Activated T-cell treated with anti-CD3 and anti-CD28 coated beads for 48 hours (primary cell): ENCODE measurements at places on chromosomes 3 and 15.

- DNase-seq = no peak
Observed at GRCh38 chr15:91849749-91850161, 3.8 kb upstream of the SLCO3A1 start.

DNA sequence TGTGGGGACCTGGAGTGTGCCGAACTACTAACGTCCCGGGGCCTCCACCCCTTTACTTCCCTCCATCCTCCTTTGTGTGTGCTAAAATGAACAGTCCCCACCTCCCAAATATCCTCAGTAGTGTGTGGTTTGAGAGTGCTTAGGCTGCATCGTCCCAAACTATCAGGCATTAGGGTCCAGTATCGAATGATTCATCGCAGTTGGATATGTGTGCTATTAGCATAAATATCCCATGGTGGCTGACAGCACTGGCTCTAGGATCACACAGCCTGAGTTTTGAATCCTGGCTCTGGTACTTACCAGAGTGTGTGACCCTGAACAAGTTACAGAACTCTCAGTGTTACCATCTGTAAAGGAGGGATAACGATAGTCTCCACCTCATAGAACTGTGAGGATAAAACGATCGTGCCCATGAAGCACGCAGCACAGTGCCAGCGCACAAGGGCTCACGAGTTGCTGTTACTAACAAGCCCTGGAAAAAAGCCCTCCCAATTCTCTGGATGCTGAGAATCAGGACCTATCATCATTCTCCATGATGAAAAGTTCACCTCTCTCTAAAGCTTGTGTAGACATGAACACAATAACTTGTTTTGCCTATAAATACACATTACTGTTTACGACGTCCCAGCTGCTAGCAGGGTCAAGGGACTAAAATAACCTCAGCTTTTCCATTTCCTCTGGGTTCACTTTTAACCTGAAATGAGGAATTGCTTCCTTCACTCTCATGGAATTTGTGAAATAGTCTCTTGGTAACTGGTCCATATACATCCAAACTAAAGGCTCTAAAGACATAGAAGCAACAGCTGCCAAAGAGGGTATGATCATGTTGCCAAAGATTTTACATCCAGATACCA lies 51.0 kb downstream of the VGLL4 start:
- DNase-seq = no peak

- DNase-seq = peak; percentile 71
Observed at GRCh38 chr3:186259612-186260383, 102.2 kb downstream of the DGKG start.

DNA sequence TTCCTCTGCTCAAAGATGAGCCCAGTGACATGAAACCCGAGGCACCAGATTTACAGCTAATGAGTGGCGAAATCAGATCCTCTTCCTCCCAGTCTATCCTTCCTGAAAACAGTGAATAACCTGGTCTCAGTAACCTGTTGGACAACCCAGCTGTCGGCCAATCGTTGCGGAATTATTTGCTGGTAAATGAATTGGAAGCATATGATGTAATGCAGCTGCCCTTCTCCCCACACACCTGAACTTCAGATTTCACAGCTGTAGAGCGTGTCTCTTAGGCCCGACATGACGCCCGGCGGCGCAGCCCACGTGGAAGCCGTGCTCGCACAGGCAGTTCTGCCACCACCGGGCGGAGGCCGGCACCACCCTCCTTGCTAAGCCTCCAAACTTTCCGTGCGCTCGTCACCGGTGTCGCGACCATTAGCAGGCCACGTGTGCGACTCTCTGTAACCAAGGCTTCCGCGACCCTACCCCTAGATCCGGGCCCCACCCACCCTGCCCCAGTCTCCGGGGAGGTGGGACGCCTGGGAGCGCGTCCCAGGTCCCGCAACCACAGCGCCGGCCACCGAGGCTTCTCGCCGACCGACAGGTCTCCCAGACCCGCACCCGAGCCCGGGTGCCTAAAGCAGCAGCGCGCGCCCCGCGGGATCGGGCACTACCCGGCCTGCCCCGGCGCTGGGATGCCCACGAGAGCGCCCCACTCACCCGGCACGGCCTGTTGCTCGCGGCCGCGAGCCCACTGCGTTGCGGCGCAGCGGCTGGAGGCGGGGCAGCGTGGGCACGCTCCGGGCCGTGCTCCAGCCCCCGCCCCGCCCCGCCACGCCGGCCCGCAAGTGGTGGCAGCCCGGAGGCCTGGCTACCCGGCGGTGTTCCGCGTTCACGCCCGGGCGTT lies at the start of gene RIOX2:
TSS of gene RIOX2 (minus strand) at position 753 of the 889 bp plus-strand sequence. CDS start 4,838 bp downstream, outside the sequence.
- DNase-seq = peak; percentile 74

- no peak for DNase-seq
Observed at GRCh38 chr3:186003610-186004009, 65.8 kb upstream of the TRA2B start.
